ENCODE measurements at places on chromosomes 12 and 14.

GRCh38 chr12:107254258-107254856, 161.0 kb upstream of the CRY1 start:
- DNase-seq: no peak

- no peak for DNase-seq
Observed at GRCh38 chr12:92223481-92223880, 77.8 kb upstream of the BTG1 start.

DNA sequence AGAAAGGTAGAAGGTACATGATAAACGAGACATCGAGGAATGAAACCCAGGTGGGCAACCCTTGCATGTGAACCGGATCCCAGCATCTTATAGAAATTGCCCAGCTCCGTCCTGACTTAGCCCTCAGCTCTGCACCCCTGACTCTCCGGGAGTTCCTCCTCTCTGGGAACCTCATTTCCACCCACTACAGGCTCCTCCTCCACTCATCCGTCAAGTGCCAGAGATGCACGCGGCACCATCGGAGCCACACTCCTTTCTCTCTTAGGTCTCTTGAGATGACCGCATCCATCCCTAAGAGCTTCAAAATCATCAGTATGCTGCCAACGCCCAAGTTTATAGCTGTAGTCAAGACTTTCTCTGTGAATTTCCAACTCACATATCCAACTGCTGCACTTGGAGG, 84.7 kb downstream of the TTC7B start:
- DNase-seq: no peak

GRCh38 chr12:8675591-8676036, 13.0 kb upstream of the MFAP5 start:
- DNase-seq: no peak

DNA sequence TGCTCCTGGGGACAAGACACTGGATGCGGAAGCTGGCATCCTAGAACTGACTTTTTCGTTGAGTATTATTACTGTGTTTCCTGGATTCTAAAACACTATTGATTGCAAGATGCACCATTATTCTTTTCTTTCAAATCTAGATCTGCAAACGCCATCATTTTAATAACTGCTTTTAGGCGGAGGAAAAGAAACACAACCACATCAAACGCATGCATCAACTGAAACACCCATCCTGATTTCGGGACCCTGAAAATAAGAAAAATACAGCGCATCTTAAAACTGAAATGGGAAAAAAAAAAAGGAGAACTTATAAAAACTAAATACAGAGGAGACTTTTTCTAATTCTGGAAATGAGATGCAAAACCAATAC, 103.7 kb upstream of the MAX start:
- DNase-seq: no peak
